H1 (cell line): ENCODE measurements at places on chromosomes 5 and 9.

DNA sequence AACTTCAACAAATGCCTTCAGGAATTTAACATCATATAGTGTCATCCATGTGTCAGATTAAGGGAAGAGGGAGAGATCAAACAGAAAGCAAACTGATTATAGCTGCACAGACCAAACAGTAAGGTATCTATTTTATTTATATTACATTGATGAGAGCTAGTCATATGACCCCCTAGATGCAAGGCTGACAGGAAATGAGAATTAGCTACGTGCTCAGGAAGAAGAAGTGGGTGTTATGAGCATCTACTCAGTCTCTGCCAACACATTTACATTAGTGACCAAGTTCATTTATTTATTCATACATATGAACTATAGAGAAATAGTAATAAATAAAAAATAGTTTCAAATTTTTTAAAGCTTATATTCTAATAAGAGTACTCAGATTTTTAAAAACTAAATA lies 787.3 kb downstream of the KCTD16 start:
- no peak for DNase-seq

GRCh38 chr5:140165101-140165922 lies 9.7 kb upstream of the CYSTM1 start:
- DNase-seq: no peak

DNA sequence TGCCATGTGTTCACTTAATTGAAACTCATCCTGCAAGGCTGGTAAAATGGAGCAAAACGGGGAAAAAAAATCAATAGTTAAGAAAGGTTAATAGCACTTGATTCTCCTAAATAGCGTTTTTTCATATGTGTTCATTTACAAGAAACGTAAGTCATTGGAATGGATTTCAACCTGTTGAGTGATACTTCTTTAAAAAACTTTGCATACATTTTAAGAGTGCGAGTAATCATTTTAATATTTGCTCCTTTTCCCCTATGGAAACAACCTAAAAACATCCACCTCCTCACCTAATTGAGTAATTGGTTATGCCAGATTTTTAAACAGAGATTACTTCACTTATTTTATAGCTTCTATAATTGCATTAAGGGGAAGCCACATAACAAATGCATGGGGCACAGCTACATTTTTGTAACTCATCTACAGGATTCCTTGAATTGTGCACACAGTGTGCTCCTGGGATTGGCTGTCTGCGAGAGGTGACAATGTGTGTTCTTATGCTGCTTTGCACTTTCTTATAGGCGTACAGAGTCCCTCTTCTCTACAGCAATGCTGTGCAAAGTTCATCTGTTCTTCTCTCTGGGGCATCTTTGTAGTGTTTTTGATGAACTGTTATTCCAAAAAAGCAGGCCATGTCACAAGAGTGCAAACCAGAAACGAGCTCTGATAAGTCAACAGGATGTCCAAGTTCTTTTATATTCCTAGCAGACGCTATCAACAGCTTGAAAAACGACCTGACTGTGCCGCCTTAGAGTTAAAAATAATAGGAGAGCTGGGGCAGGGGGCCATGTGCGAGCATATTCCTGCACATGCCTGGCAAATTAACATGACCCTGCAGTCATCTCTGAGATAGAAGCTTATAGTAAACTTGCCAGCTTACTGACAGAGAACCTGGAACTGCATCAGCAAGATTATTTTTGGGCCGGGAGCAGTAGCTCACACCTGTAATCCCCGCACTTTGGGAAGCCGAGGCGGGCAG lies 117.9 kb downstream of the GOLPH3 start:
- DNase-seq: no peak

DNA sequence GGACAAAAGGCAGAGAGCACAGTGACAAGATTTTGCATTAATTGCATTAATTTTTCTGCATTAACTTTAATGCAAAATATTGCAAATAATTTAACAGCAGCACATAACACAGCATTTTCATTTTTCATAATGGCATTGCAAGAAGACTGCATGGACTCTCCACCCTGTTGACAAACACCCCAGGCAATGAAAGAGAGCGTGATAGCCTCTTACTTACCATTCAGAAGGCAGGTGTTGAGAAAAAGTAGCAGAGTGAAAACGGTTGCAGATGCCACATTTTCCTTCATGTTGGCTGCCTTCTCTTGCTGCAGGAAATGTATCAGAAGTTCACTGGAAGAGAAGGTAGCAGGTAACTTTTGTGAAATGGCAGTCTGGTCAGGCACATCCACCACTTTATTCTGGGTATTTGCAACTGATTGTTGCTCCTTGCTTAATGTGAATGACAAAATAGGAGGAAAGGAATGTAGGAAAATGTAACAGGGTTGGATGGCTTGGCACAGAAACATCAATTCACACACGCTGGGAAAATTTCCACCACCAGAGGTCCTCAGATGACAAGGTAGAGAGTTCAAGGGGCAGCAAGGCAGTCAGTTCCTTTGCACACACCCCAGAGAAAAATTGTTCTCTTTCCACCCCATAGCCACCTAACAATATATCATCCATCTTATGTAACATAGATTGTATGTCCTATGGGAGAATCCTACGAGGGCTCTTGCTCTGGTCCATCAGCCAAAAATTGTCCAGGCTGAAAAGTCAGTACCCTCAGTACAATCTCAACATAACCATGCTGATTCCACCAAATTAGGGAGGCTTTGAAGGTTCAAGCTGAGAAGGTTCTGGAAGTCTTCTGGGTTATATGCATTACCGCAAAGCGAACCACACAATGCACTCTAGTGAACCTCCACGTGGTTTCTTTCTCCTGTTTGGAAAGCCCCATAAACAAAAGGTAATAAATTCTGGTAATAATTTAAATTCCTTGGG lies 41.9 kb upstream of the AGXT2 start:
- peak; percentile 84 for DNase-seq

- no peak for DNase-seq
These were observed 382.9 kb downstream of the CCDC171 start for GRCh38 chr9:15935661-15936305.

DNA sequence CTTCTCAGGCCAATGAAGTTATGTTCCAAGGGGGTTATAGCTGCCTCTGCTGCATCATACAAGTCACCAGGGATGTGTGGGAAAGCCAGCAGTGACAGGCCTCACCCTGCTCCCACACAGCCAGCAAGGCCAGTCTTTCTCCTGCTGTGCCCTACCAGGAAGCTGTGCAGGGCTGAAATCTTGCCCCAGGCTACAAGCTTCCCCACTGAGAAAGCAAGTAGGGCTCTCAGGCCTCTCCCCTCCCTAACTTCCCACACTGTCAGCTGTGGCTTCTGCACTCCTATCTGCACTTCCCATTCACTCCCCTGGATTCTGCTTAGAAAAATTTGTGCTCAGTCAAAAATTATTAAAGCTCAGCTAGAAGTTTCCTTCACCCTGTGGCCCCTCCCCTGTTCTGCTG lies 611.2 kb upstream of the ZNF608 start:
- DNase-seq: no peak

GRCh38 chr5:31886206-31886605 lies 247.3 kb downstream of the PDZD2 start:
- DNase-seq: no peak

- no peak for DNase-seq
These were observed 119.0 kb downstream of the MELK start for GRCh38 chr9:36691671-36692070.

GRCh38 chr5:173047838-173048105 lies 8.4 kb upstream of the CREBRF start:
- DNase-seq: no peak

DNA sequence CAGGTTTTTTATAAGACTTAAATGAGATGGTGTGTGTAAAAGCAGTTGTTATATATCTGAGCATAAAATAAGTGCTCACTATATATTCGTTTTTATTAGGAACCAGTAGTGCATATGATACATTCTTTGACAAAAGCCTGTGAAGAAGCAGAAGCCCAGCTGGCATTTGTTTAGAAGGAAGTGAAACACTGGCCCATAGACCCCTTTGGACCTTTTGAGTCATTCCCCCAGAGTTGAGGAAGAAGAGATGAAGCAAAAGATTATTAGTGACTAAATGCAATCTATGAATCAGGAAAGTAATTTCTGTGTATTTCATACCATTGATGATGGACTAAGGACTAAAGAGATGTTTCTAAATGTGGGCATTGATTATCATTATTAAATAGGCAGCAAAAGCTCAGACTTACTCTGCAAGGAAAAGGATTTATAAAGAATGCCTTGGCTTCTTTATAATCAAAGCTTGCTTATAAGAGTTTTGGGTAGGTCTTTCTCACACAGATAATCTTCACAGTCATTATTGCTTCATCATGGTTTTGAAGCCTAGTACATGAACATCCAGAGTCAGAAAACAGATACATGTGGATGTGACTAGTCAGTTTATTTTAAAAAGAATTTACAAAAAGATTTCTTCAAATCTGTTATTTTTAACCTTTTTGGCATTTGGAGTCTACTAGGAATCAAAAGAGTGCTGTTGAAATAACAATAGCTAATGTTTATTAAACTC lies 16.9 kb upstream of the FER start:
- no peak for DNase-seq

DNA sequence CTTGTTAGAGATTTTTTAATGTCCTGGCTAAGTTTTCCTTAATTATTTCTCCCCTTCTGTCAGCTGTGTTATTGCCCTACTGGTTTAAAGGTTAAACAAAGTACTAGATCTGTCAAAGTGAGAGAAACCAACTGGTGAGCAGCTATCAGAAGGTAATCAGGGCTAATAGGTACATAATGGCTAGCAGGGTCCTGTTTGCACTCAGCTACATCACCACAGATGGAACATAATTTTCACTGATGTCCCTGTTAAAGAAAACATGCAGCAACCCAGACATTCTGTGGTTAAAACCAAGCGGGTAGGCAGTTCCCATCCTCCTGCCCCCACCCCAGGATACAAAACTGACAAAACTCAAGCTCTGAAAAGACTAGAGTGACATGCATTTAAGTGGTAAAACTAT lies 473.9 kb downstream of the NR2F1-AS1 start:
- no peak for DNase-seq

DNA sequence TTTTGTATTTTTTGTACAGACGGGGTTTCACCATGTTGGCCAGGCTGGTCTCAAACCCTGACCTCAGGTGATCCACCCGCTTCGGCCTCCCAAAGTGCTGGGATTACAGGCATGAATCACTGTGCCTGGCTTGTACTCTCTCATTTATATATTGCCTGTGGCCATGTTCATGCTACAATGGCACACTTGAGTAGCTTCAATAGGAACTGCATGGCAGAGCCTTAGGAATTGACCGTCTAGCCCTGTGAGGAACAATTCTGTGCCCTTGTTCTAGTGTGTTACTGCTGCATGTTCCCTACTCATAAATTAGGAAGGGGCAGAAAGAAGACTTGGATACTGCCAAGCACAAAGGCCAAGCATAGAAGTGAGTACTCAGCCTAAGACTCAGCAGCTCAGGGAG lies 104.2 kb downstream of the LIFR start:
- DNase-seq: no peak

GRCh38 chr9:87179553-87180340 lies 232.4 kb upstream of the GAS1 start:
- DNase-seq: no peak

- DNase-seq: no peak
These were observed 60.3 kb downstream of the MAPKAP1 start for GRCh38 chr9:125646621-125647100.

DNA sequence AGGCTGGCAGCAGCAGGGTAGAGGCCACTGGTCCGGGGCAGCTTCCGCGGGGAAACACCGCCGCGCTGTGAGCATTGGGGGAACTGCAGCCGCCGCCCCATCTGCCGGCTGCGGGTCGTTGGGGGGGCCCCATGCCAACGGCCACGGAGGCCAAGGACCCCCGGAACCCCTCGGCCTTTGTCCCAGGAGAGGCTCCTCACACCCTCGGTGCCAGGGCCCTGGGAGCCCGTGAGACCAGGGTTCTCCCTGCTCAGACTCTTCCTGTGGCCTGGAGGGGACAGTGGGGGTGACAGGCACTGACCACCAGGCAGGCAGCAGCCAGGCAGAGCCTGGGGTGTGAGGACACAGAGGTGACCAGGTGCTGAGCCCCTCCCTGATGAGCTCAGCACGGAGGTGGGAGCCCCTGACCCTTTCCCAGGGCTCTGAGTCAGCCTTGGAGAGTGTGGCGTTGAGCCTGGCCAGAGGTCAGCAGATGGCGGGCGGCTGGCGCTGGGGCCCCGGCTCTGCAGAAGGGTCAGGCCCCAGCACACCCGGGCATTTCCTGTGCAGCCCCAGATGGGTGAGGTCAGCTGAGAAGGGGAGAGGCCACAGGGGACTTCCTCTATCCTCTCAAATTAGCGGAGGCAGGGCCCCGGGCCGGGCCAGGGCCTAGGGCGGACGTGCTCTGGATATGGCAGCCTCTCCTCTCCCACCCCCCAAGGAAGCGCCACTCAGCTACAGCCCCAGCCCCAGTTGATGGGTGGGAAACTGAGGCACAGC lies 17.9 kb upstream of the EGFL7 start:
- DNase-seq: peak; percentile 93

GRCh38 chr5:100493996-100494395 lies 41.2 kb upstream of the FAM174A start:
- DNase-seq: no peak

DNA sequence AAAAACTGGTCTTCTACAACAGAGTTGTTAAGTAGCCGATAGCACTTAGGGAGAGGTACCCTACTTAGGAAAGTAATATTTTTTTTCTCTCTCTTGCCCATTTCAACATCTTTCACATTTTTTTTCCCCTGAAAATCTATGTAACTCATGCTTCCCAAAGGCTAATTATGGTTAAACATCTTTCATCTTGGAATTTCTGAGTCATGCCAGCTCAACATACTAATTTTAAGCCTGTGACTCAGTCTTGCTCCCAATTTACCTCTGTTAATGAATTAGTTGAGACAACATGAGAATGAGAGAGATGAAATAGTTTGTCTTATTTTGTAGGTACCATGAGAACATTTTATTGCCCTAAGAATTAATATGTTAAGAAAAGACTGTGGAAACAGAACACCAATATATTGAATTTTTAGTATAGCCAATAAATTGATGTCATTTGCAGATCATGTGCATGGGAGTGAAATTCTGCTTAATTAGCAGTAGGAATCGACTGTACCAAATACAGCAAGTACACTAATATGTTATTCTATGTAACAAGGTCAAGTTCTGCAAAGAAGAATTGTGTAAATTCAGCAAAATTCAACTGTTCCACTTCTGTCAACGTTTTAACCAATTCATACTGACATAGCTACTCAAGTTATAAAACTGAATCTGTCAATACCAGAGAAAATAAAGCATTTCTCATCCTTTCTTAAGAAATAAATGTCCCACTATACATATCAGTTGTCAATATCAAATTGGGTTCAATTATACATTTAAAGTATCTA lies 550.0 kb downstream of the PTPRD start:
- no peak for DNase-seq

GRCh38 chr9:134205672-134206310 lies 41.4 kb upstream of the RNU6ATAC start:
- DNase-seq: no peak

GRCh38 chr5:77359231-77359630 lies 132.9 kb downstream of the WDR41 start:
- no peak for DNase-seq

DNA sequence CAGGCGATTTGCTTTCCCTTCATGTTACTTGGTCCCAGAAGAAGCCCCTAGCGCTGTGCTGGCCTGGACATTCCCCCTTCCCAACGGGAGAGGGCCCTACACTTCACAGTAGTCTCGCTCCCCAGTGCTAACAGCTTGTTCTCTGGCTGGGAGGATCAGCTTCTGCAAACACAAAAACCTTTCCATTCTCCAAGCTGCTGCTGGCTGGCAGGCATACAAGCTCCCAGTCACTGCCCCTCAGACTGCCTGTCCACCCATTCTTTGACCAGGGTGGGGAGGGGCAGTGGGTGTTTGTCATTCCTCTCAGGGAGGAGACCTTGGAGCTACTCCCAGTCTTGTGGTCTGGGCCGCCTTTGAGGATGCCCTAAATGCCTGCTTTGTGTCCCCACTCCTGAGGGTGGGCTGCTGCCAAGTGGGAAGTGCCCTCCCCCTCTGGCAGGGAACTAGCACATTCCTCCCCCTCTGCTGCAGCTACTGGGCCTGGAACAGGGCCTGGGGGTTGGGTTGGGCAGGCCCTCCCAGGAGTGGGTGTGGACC lies 20.8 kb downstream of the ENHO start:
- DNase-seq: no peak
